CD4-positive, CD25-positive, alpha-beta regulatory T cell (primary cell): ENCODE measurements at places on chromosomes 3 and 15. TPM values are rescaled to one million over a fixed set of nuclear protein-coding genes. Genes with fewer than 3 reads are reported as not detected.

- no peak overlapping the region for H3K27ac ChIP-seq
- no peaks in the 10 kb centered on the region for H3K4me1 ChIP-seq
- no peaks in the 10 kb centered on the region for H3K36me3 ChIP-seq
- H3K27me3 ChIP-seq = peaks cover 2% of the 10 kb centered on the region
Observed at GRCh38 chr3:46733026-46733800, 15.5 kb upstream of the PRSS50 start.

DNA sequence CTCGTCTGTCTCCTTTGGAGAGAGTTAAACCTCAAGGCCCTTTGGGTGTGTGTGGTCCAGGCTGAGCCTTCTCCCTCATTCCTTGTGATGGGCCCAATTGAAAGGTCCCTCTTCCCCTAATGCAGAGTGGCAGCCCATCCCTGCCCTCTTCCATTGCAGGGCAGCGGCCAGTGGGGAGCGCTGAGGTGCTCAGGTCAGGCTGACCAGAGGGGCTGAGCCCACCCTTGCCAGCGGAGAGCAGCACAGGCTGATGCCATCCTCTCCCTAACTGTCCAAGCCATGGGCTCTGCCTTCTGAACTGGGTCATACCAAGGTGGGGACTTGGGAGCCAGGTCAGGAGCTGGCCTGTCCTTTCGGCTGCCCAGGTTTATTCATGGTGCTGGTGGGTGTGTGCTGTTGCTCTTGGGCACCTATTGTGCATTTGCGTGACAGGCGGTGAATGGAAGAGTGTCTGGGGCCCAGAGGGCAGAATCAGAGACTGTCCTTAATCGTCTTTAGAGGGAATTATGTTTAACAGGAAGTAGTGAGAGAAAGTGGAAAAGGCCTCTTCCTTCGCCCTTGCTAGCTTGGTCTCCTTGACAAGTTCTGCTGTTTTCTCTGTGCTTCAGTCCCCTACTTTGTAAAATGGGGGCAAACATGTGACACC, 96.9 kb downstream of the VGLL4 start:
- H3K4me1 ChIP-seq = no peaks in the 10 kb centered on the region
- no peak overlapping the region for H3K4me3 ChIP-seq
- H3K36me3 ChIP-seq = no peaks in the 10 kb centered on the region
- H3K27ac ChIP-seq = no peak overlapping the region
- no peak for DNase-seq

GRCh38 chr3:156816091-156816793, 9.9 kb upstream of the LEKR1 start:
- H3K4me3 ChIP-seq = no peak overlapping the region
- H3K27me3 ChIP-seq = no peaks in the 10 kb centered on the region
- peak; percentile 79 for DNase-seq
- H3K4me1 ChIP-seq = peaks cover 35% of the 10 kb centered on the region
- peak overlapping the region; percentile 78 for H3K27ac ChIP-seq

DNA sequence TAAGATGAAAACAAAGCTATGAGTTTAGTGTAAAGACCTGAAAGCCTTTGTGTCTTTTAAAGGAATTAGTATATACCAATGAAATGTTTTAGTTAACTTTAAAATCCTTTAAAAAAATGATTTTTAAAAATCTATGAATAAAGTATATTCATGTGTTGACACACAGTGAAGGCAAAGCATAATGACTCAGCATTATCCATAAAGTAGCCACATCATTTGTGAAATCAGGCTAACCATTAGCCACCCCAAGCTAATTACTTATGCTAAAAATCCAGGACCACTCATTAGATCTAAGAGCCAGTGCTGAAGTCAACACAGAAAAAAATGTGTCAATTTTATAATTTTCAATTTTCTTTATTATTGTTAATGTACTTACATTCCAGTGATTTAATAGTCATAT, 310.2 kb downstream of the TBC1D5 start:
- no peaks in the 10 kb centered on the region for H3K4me1 ChIP-seq
- no peak overlapping the region for H3K4me3 ChIP-seq
- H3K36me3 ChIP-seq = no peaks in the 10 kb centered on the region
- H3K27ac ChIP-seq = no peak overlapping the region
- no peak for DNase-seq

DNA sequence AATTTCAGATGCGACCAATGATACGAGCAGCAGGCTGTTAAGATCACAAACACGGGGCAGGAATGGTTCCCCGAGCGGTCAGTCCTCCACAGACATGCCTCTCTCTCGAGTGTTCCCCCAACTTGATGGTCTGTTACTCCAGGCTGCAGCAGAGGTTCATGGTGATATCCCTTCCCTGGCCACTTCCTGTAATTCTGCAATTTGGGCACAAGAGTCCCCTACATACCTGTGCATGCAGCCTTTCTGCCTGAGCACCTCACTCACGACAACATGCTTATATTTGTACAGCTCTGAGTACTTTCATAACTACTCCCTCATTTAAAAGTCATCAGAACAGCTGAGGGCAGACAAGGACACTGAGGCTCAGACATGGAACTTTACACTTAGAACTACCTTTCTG, 408.1 kb upstream of the NR2F2 start:
- H3K27ac ChIP-seq = no peak overlapping the region
- H3K36me3 ChIP-seq = no peaks in the 10 kb centered on the region
- no peak overlapping the region for H3K4me3 ChIP-seq
- no peak for DNase-seq

DNA sequence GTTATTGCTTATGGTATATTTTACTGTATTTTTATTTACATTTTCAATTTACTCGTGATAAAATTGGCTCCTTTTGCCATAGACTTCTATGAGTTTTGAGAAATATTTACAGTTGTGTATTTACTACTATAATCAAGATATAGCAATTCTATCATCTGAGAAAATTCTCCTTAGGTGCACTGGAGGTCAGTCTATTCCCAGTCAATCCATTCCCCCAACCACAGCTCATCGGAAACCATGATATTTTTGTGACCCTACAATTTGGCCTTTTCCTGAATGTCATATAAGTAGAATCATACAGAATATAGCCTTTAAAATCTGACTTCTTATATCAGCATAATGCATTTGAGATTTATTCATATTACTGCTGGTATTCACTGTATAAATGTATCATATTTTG, 114.7 kb upstream of the LRTM1 start:
- no peak overlapping the region for H3K4me3 ChIP-seq
- no peaks in the 10 kb centered on the region for H3K4me1 ChIP-seq
- no peaks in the 10 kb centered on the region for H3K36me3 ChIP-seq
- no peak overlapping the region for H3K27ac ChIP-seq
- no peak for DNase-seq
- no peaks in the 10 kb centered on the region for H3K27me3 ChIP-seq

DNA sequence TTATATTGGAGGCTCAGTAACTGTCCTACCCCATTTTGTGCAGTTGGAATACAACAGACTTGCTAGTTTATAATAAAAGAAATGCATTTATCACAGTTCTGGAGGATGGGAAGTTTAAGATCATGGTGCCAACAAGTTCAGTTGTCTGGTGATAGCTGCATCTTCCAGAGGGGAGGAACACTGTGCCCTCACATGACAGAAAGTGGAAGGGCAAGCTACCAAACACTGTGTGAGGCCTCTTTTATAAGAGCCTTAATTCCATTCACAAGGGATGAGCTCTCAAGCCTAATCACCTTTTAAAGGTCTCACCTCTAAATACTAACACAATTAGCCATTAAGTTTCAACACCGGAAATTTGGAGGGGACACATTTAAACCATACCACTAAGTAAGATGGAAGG, 1073.9 kb downstream of the PLOD2 start:
- H3K4me1 ChIP-seq = no peaks in the 10 kb centered on the region
- no peak overlapping the region for H3K4me3 ChIP-seq
- no peaks in the 10 kb centered on the region for H3K27me3 ChIP-seq
- H3K27ac ChIP-seq = no peak overlapping the region

DNA sequence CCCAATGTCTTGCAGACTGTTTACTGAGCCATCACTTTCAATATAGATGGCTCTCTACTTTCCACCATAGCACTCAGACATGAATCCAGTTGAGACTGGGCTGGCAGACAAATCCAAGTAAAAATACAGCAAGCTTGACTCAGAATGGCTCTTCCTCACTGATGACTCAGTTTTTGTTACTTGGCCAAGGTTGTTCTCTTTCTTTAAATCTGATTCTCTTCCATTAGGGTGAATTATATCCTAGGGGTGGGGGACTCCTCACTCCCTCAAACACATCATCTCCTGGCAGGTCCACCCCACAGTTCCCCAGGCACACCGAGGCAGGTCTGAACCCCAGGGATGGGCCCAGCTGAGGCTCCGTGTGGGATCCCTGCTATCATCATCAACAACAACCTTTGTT, 157.9 kb downstream of the MEX3B start:
- H3K4me3 ChIP-seq = no peak overlapping the region
- no peak overlapping the region for H3K27ac ChIP-seq
- no peaks in the 10 kb centered on the region for H3K27me3 ChIP-seq
- H3K36me3 ChIP-seq = no peaks in the 10 kb centered on the region
- H3K4me1 ChIP-seq = no peaks in the 10 kb centered on the region

DNA sequence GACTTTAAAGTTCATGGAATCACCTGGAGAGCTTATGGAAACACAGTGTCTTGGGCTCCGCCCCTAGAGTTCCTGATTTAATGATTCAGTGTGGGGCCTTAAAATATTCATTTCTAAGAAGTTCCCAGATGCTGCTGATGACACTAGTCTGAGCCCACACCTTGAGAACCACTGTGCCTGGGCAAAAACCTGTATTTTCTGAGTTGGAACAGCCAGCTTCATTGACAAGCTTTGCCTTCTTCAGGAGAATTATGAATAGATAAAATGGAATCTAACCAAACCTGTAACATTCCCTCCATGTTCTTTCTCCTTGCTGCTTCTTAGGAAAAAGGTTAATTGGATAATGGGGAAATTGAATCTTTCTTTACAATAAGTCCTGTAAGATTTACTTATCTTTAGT, 490.7 kb downstream of the DIPK2A start:
- no peak overlapping the region for H3K4me3 ChIP-seq
- H3K36me3 ChIP-seq = no peaks in the 10 kb centered on the region
- H3K27me3 ChIP-seq = no peaks in the 10 kb centered on the region
- no peak for DNase-seq
- no peaks in the 10 kb centered on the region for H3K4me1 ChIP-seq

DNA sequence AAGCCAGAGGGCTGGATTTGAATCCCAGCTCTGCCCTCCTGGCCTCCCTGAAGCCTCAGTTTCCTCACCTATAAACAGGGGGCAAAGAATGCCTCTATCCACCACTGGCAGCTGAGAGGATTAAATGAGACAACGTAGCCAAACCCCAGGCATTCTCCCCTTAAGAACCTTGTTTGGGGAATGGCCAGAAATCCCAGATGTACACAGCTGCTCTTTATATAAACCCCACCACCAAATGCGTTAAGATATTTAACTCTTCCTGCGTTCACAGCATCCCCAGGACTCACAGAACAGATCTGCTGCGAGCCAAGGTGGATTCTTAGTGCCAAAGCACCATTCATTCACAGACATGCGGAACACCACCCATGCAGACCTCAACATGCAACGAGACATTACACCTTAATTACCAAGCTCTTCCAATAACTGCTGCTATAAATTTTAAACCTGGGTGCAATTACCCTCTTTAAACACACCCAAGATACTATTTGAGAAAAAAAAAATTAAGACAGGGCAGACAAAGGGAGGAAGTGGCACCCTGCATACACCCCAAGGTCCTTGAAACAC, 5.2 kb downstream of the TLE3 start:
- DNase-seq = no peak
- H3K36me3 ChIP-seq = peaks cover 38% of the 10 kb centered on the region
- H3K4me1 ChIP-seq = peaks cover 64% of the 10 kb centered on the region
- no peak overlapping the region for H3K4me3 ChIP-seq
- no peak overlapping the region for H3K27ac ChIP-seq

GRCh38 chr15:38058596-38059075, 124.2 kb downstream of the TMCO5A start:
- H3K27me3 ChIP-seq = peaks cover 2% of the 10 kb centered on the region
- no peaks in the 10 kb centered on the region for H3K36me3 ChIP-seq
- no peak for DNase-seq
- H3K4me1 ChIP-seq = no peaks in the 10 kb centered on the region
- H3K27ac ChIP-seq = no peak overlapping the region
- H3K4me3 ChIP-seq = no peak overlapping the region

- no peak within 1 kb of the TSS for H3K27ac ChIP-seq
- DNase-seq = peak; percentile 32
- H3K4me1 ChIP-seq = peaks cover 4% of the 10 kb centered on the region
- no peaks in the 10 kb centered on the region for H3K36me3 ChIP-seq
- H3K27me3 ChIP-seq = peaks cover 12% of the 10 kb centered on the region
- no peak within 1 kb of the TSS for H3K4me3 ChIP-seq
Observed at GRCh38 chr3:30894521-30895251, at the start of gene GADL1. Gene GADL1, minus strand, starts transcription at chr3:30894661. Its CDS starts 47 bp downstream, at chr3:30894614.

- no peaks in the 10 kb centered on the region for H3K36me3 ChIP-seq
- H3K4me3 ChIP-seq = no peak overlapping the region
- H3K27me3 ChIP-seq = no peaks in the 10 kb centered on the region
- DNase-seq = no peak
Observed at GRCh38 chr3:120299403-120299802, 14.4 kb upstream of the GPR156 start.

- DNase-seq = no peak
- H3K36me3 ChIP-seq = no peaks in the 10 kb centered on the region
- H3K4me1 ChIP-seq = no peaks in the 10 kb centered on the region
- no peak overlapping the region for H3K4me3 ChIP-seq
- no peaks in the 10 kb centered on the region for H3K27me3 ChIP-seq
Observed at GRCh38 chr3:78140866-78141265, 1101.0 kb downstream of the ROBO2 start.

- peaks cover 1% of the 10 kb centered on the region for H3K27me3 ChIP-seq
- H3K4me3 ChIP-seq = no peak overlapping the region
- H3K4me1 ChIP-seq = no peaks in the 10 kb centered on the region
Observed at GRCh38 chr3:31065765-31066164, 171.3 kb upstream of the GADL1 start.

GRCh38 chr15:60757831-60758570, 279.1 kb upstream of the ICE2 start:
- no peak overlapping the region for H3K4me3 ChIP-seq
- H3K27me3 ChIP-seq = no peaks in the 10 kb centered on the region
- H3K36me3 ChIP-seq = no peaks in the 10 kb centered on the region
- DNase-seq = no peak
- no peaks in the 10 kb centered on the region for H3K4me1 ChIP-seq
- no peak overlapping the region for H3K27ac ChIP-seq

GRCh38 chr3:46923559-46924350, 46.2 kb downstream of the PTH1R start:
- H3K36me3 ChIP-seq = peaks cover 75% of the 10 kb centered on the region
- H3K4me3 ChIP-seq = no peak overlapping the region
- H3K4me1 ChIP-seq = peaks cover 25% of the 10 kb centered on the region
- peak; percentile 41 for DNase-seq
- no peaks in the 10 kb centered on the region for H3K27me3 ChIP-seq

CNTN3 gene
- not detected for total RNA-seq

NEK10 gene
- total RNA-seq = 3.9 TPM

SCG5 gene
- 1.7 TPM for total RNA-seq

CCR9 gene
- not detected for total RNA-seq

REC114 gene
- total RNA-seq = not detected

ATP10A gene
- 16.1 TPM for total RNA-seq

KPNA4 gene
- 55.2 TPM for total RNA-seq

CCNDBP1 gene
- total RNA-seq = 111 TPM

KLF15 gene
- not detected for total RNA-seq

DPH6 gene
- 13.4 TPM for total RNA-seq

TRIM59 gene
- total RNA-seq = 34.0 TPM

RBSN gene
- total RNA-seq = 41.0 TPM

EBLN2 gene
- total RNA-seq = 20.8 TPM

GOLGA8K gene
- total RNA-seq = not detected
